ENCODE measurements at places on chromosomes 5 and 9. TPM values are rescaled to one million over a fixed set of nuclear protein-coding genes. Genes with fewer than 3 reads are reported as not detected.

F2RL2 gene
- 2.9 TPM for total RNA-seq

HAVCR2 gene
- total RNA-seq, result 0.57 TPM

ENC1 gene
- 4.9 TPM for total RNA-seq

SLC34A1 gene
- not detected for total RNA-seq

DRD1 gene
- 0.13 TPM for total RNA-seq

GPRIN1 gene
- total RNA-seq, result 7.3 TPM

MAP1B gene
- total RNA-seq, result 59.4 TPM

CYSTM1 gene
- total RNA-seq, result 158 TPM

SPATA9 gene
- total RNA-seq, result not detected

KIF20A gene
- total RNA-seq, result 39.4 TPM

GDNF gene
- 0.03 TPM for total RNA-seq

TMEFF1 gene
- total RNA-seq, result 1.2 TPM

ATP10B gene
- total RNA-seq, result not detected

PKD2L2 gene
- total RNA-seq, result 0.12 TPM

IQGAP2 gene
- total RNA-seq, result 2.6 TPM

ADGRD2 gene
- not detected for total RNA-seq

SLC6A19 gene
- total RNA-seq, result 0.38 TPM

GFPT2 gene
- 53.9 TPM for total RNA-seq

IL9 gene
- total RNA-seq, result not detected

TYRP1 gene
- total RNA-seq, result not detected

GOLPH3 gene
- total RNA-seq, result 75.5 TPM

IFNA5 gene
- total RNA-seq, result not detected

OR13C8 gene
- total RNA-seq, result not detected

MINAR2 gene
- total RNA-seq, result not detected

TRIM36 gene
- total RNA-seq, result 1.8 TPM

PAIP1 gene
- 121 TPM for total RNA-seq

LEAP2 gene
- 0.62 TPM for total RNA-seq

FAM81B gene
- total RNA-seq, result not detected

CDH9 gene
- total RNA-seq, result not detected

MARCOL gene
- total RNA-seq, result not detected

CMYA5 gene
- total RNA-seq, result 0.14 TPM

HEMGN gene
- total RNA-seq, result not detected

CYSRT1 gene
- total RNA-seq, result 4.6 TPM

TJP2 gene
- 4.9 TPM for total RNA-seq

THBS4 gene
- total RNA-seq, result 0.23 TPM

FOXD4L5 gene
- 0.03 TPM for total RNA-seq

BTNL3 gene
- not detected for total RNA-seq

PTGDS gene
- 0.67 TPM for total RNA-seq

ACTBL2 gene
- 0.07 TPM for total RNA-seq

GABRB2 gene
- not detected for total RNA-seq

ADAMTS12 gene
- 6.4 TPM for total RNA-seq

CDC20B gene
- total RNA-seq, result 0.07 TPM

SNCAIP gene
- not detected for total RNA-seq

MLANA gene
- not detected for total RNA-seq

ACTL7A gene
- not detected for total RNA-seq

ABO gene
- not detected for total RNA-seq

IFNB1 gene
- not detected for total RNA-seq

ATOX1 gene
- total RNA-seq, result 204 TPM

UAP1L1 gene
- 10.9 TPM for total RNA-seq

SPATA31C1 gene
- total RNA-seq, result not detected

DOCK8 gene
- total RNA-seq, result 0.31 TPM

RANBP17 gene
- total RNA-seq, result 2.4 TPM

TNFSF8 gene
- not detected for total RNA-seq

SLCO6A1 gene
- total RNA-seq, result not detected

OMD gene
- total RNA-seq, result not detected

Measured in A549 treated with Hydrocortisone at 1 μM for 4 hours (cell line).